Eye (tissue), 1 donor: ENCODE measurements at places on chromosomes 5 and 9.

DNA sequence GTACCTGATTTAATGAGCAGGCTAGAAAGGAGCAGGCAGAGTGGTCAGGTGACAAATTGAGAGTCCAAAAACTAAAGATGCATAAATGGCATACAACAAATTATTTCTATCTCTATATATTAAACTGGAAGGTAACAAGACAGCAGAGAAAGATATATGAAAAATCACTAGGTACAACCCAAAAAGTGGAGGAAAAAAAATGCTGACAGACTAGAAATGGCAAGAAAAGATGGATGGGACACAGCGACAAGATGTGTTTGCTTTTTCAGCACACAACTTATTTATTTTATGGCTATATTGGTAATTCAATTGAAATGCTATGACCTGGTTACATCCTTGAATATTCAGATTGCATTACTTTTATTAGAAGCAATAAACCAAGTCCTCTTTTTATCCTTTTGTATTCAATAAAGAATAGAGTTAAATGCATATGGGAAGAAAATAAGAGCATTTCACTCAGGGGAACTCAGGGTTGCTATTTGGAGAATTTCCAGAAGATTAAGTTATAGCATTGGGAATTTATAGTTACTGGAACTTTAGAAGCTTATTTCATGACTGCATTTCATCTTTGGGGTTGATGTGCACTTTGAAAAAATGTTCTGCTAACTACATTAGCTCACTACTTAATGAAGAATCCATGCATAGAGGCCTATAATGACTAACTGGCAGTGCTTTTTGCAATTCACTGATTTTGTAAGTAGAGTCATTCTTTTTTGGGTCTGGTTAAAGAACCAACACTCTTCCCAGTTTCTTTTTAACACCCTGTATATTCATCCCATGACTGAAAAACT is 566.6 kb upstream of the TUSC1 start:
- no peak for DNase-seq

DNA sequence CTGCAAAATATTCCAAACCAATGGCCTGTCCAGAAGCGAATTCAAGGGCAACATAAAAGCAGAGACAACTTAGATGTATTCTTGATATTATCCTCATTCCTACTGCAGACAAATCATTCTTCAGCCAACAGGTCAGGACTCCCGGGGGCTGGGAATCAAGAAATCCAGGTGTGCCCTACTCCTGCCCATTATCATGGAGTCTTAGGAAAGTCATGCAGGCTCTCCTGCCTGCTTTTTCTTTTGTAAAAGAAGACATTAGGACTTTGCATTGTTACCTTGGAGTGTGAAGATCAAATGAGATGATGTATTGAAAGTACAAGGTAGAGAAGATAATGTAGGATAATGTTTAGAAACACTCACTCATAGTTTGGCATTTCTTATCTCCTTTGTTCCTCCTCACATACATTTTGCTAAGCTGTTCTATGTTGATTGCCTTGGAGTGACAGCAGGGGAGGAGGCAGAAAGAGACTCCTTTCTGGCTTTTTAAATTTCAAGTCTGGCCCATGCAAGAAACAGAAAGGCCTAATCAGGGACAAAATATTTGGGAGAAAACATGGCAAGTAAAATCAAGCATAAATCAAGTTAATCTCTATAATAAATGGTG is 113.8 kb downstream of the SV2C start:
- DNase-seq: no peak

- DNase-seq: peak; percentile 41
Measured at GRCh38 chr9:98545021-98545420, 163.7 kb downstream of the GABBR2 start.

- DNase-seq: no peak
Measured at GRCh38 chr9:90680534-90680933, 37.9 kb upstream of the DIRAS2 start.

GRCh38 chr9:122107291-122107805 is 14.2 kb upstream of the TTLL11 start:
- no peak for DNase-seq

DNA sequence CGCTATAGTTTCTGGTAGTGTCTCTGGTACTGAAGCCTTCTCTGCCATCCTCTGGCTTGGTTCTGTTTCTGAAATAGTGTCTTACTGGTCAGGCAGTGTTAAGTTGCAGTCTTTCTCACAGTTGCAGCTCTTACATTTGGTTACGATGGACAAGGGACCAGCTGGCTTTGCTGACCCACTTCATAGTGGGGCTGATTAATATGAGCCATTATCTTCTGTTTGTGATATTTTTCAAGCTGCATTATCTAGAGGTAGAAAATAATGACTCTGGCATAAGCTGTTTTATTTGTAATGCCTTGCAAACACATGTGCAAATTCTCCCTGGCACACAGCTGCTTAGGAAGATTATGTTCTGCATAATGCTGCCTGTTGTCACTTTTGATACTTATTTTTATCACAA is 199.1 kb downstream of the KDM4C start:
- no peak for DNase-seq

DNA sequence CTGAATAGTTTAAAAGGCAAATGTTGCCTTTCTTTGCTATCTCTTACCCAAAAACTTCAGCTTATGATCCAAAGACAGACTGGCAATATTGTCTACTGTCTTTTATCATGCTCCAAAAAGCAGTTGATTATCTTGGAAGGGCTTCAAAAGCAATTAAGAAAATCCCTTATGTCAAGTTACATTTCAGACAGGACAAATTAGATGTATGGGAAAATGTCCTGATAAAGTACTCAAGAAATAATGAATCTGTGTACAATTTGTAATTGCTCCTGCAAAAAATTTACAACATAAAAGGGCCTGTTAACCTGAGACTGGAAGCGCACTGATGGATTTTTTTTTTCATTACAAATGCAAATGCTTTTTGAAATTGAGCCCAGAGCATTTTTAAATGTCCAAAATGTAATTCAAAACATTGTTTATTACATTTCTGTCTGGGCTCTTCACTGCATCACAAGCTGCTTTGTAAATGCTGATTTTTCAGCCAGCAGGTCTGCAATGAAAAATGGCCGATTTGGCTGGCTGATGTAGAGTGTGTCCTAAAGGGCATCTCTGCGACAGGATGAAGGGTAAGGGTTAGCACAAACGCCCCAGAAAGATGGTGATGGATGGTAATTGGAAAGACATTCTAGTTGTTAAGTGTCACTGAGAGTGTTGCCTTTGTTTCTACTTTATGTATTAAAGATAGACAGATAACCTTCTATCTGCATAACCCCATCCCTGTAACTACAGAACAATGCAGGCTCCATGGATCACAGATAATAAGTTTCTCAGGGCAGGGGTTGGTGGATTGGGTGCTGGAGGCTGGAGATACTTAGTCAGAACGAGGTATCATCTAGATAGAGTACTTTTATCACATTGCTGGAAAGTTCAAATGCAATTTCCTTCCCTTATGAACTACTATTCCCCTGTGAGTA is 27.0 kb downstream of the MAT2B start:
- peak; percentile 15 for DNase-seq

- DNase-seq: peak; percentile 81
Measured at GRCh38 chr9:16871336-16872151, 1.1 kb upstream of the BNC2 start.

DNA sequence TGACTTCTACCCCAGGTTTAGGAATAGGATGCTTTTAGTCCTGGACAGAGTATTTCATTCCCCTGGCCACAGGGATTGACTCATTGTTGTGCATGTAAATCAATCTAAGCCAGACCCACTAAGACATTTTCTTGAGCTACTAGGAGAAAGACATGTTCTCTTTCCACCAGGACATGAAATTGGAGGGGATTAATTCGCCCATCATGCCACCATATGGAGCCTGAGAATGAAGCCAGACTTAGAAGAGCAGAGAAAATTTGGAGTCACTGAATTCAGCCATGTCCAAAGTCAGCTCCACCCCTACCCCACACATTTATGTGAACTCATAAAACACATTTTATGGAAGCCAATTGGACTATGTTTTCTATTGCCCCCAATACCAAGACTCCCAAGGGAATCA is 322.5 kb downstream of the NFIB start:
- no peak for DNase-seq

DNA sequence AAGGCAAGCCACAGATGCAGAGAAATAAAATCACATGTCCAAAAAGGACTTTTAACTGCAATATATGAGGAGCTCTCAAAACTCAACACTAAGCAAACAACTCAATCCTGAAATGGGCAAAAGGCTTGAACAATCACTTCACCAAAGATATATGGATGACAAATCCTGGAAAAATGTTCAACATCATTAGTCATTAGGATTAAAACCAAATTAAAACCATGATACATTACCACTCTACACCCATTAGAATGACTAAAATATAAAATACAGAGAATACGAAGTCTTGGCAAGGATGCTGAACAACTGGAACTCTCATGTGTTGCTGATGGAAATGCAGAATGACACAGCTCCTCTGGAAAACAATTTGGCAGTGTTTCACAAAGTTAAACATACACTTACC is 277.4 kb downstream of the TLE1 start:
- DNase-seq: no peak

DNA sequence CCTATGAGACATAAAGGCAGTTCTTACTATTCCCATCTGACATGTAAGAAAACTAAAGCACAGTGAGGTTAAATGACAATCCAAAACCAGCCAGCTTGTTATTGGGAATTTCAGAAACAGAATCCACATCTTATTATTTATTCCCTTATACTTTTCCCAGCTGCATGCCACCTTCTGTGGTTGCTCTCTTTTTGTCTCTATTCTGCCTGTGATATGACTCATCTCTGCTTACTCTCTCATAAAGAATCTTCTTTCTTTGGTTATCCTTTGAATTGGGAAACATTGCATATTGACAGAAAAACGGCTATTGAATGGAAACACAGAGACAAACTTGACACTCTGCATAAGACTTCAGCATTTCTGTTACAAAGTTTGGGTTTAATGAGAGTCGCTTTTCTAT is 183.2 kb downstream of the TLR4 start:
- DNase-seq: no peak

DNA sequence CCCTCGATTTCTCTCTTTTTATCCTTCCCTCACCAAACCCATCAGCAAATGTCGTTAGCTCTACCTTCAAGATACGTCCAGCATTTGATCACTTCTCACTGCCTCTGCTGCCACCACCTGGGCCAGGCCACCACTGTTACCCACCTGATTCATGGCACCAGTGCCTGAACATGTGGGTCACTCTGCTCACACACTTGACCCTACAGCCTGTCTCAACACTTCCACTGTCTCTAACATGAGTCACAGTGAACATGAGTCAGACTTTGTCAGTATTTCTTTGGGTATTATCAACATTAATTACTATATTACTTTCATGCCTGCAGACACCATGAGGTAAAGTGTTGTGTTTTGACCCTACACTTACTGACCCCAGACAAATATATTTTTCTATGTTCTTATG is 19.6 kb downstream of the SLC24A2 start:
- no peak for DNase-seq

DNA sequence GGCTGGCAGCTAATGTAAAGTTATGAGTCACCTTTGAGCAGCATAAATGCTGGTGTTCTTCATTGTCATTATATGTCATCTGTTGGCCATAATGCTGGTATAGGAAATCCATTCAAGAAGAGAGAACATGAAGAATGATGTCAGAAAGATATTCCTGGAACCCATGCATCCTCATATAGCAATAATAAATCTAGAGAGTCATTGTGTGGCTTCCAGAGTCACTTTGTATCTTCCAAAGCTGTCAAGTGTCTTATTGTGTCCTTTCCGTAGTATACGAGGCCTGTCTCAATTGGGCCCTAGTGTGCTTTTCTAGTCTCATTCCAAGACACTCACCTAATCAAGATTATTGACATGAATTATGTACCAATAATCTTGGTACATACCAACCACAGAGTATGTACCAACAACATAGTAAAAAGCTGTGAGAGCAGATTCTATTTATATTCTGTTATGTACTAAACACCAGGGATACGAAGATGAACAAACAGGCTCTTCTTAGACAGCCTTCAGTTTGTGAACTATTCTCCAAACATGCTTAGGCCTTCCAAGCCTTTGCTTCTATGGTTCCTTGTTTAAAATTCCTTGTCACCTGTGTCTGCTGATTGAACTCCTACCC is 110.1 kb downstream of the ERCC6L2 start:
- no peak for DNase-seq

DNA sequence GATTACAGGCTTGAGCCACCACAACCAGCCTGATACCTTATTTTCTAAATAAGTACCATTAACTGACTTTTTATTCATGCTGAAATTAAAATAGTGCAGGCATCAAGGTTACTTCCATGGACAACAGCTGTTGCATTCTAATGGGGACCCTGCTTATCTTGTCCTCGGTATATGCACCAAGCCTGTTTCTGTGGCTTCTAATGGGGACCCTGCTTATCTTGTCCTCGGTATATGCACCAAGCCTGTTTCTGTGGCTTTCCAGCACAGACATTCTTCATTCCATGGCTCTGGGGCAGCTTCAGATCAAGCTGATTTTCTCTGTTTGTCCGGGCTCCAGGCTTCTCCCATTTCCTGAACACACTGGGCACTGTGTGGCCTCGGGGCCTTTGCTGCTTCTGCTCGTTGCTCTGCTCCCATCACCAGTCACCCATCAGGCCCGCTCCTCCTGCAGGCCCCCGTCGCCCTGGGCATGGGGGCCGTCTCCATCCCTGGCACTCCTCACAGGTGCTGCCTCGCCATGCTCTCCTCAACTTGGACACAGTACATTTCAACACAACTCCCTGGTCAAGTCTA is 30.7 kb downstream of the ZNF354A start:
- no peak for DNase-seq

GRCh38 chr5:16486711-16487111 is 21.1 kb upstream of the ZNF622 start:
- DNase-seq: no peak

DNA sequence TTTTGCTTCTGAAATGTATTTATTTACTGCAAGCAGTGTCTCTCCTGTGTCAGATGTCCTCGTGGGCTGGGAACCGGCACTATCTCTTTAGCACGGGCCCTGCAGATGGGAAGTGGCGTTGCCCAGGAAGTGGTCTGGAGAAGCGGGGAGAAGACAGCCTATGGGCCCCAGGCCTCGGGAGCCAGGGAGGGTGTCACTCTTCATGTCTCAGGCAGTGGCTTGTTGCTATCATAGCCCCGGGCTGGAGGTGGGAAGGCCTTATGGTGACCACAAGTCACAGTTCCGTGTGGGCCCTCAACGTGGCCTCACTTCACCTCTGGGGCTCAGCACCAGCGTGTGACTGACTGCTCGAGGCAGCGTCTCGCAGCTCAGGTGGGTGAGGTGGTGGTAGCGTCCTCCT is 41.4 kb downstream of the SYK start:
- no peak for DNase-seq

DNA sequence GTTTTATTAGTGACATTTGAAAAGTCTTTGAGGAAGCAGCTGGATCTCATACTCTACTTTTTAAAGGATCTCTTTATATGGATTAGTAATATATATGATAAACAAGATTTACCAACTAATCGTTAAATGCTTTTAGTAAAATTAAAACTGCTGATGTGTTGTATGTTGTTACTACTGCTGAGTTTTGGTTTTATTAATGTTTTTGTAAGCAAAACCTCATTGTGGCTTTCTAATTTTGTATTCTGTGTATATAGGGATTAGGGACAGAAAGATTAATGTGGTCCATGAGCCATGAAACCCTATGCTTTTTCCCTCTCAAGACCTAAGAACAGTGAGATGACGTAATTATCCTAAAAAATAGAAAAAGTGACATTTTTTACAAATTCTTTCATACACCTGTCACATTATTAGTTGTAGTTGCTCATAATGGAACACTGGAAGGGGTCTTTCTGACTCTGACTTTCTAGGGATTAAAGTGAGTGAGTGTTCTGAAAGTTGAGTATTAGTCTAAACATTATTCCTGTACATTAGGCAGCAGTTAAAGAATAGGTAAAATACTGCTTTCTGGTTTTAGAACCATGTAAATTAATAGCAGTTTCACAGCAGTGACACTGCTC is 85.9 kb downstream of the SLC12A2 start:
- no peak for DNase-seq

- DNase-seq: no peak
Measured at GRCh38 chr9:113853333-113853732, 22.8 kb upstream of the ZNF618 start.
